ENCODE measurements at places on chromosomes 6 and 20.

DNA sequence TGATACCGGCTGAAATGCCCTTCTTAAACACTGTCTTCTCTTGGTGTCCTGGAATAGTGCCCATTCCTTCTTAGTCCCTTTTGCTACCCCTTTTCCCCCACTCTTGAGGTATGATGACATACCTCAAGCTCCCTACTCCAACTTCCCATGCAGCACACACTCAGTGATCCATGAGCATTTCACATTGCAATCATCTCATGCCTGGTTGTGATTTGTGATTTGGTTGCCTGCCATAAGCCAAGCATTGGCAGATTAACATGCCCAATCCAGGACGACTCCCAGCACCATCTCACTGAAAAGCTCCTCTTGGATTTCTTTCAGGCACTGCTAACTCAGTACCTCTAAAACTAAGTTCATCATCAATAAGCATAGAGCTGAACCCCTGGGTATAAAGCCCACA is 14.7 kb upstream of the PTPRA start:
- no peak for DNase-seq

- DNase-seq = no peak
Observed at GRCh38 chr6:44487002-44487401, 99.5 kb downstream of the CDC5L start.

DNA sequence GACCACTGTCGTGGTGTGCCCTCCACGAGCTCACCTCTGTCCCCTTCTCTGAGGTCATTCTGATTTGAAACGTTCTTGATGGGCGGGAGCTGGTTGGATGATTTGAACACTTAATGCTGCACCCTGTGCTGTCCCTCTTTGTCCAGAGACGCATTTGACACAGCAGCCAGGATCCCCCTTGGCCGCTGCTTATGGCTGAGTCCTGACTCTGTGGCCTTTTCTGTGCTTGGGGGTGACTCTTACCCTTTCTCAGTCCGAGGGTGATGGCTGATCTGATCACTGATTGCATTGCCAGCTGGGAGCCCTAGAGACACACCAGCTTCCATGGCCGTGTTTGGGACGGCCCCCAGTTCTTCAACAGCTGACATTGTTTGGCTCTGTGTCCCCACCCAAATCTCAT is 43.5 kb upstream of the FRMD1 start:
- no peak for DNase-seq

DNA sequence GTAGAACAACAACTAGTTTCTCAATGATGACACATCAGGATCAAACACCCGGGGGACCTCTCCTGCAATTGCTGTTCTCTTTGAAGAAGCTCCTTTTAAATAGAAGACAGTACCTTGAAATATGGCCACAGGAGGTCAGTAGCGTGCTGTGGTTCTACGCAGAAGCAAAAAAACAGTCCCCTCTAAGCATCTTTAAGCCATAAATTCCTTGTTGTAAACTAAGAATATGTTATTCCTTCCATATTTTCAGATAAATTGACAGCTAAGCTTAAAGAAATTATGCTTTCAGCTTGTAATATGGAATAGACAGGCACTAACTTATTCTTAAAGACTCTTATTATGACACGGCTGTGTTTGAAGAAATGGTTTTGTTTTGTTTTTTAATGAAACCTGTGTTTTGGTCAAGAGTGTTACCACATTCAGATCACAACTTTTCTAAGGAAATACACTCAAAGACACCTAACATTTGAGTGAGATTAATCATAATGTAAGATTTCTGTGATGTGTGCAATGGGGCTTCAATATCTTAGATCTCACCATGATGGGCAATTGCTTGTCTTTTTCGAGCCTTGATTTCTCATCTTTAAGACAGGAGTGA is 49.7 kb upstream of the IL20RA start:
- peak; percentile 55 for DNase-seq

DNA sequence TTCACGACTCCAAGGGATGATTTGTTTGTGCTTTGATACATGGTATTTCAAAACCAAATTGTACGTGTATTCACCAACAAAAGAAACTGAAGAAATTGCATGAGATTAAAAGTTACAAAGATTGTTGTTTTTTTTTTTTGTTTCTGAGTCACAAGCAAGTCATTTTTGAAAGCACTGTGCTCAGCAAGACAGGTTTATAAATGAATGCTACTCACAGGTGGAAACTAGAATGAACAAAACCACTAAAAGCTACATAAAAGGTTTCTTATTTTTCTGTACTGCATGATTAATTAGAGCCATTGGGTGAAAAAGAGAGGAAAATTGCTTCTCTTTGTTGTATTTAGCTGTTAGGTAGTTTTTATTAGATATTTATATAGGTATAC is 90.2 kb upstream of the RIPOR2 start:
- no peak for DNase-seq

DNA sequence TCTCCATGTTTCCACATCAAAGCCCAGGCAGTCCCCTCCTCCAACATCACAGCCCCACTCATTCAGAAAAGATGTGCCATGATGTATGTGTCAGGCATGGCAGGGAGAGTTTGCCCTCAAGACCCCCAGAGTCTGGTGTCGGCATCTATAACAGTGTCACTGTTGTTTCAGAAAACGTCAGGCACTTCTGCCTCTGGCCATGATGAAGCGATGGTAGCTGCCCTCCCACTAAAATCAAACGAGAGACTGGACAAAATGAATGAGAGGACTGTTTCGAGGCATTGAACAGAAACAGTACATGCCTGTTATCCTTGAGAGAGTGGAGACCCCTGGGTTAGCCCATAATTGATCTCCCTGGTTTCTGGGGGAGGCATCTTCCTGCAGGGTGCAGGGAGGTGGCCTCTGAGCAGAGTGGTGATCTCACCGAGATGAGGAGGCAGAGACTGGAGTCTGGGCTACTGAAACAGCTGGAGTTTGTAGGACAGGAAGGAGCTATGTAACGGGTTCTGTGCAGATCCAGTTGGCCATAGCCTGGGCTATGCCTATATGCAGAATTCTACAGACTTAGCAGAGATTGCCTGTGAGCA is 144.5 kb downstream of the SYCP2 start:
- DNase-seq = no peak

- DNase-seq = no peak
Observed at GRCh38 chr20:1185316-1185741, 548 bp upstream of the TMEM74B start.

DNA sequence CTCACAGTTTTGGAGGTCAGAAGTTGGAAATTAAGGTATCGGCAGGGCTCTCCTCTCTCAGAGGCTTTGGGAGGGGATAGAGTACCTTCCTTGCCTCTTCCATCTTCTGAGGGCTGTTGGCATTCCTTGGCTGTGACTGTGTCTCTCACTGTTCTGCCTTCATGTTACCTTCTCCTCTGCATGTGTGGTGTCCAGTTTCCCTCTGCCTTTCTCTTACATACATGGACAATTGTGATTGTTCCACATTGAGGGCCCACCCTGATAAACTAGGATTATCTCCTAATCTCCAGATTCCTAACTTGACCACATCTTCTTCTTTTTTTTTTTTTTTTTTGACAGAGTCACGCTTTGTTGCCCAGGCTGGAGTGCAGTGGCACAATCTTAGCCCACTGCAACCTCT is 72.1 kb upstream of the SPACA1 start:
- no peak for DNase-seq

- no peak for DNase-seq
Observed at GRCh38 chr6:125764121-125764671, 14.8 kb downstream of the HEY2 start.

GRCh38 chr6:34559651-34560365 is 3.7 kb upstream of the SPDEF start:
- DNase-seq = no peak

- no peak for DNase-seq
Observed at GRCh38 chr6:31763619-31763940, 1.1 kb downstream of the SAPCD1 start.

DNA sequence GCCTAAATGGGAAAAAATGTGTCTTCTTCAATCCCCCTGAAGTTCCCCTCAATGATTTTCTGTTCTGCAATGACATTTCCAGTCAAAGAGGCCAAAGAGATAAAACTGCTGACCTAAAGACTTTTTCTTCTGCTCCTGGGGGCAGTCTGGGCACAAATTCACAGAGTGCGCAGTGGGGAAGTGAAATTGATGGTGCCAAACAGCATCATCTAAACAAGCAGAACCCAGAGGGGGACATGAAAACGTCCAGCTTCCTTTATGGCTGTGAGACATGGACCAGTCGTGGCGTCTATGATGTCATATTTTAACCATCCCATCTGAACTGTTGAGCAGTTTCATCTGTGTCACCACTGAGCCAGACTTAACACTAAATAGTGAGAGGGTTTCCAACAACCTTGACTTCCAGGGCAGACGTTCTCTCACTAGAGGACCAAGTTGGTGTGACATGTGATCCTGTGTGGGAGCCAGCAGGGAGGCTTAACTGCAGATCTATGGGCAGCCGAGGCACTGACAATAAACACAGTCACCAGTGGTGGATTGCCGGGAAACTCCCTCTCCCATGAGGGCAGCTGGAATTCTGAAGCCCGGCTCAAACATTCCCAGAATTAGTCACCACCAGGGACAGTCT is 12.4 kb downstream of the SCML4 start:
- DNase-seq = no peak

DNA sequence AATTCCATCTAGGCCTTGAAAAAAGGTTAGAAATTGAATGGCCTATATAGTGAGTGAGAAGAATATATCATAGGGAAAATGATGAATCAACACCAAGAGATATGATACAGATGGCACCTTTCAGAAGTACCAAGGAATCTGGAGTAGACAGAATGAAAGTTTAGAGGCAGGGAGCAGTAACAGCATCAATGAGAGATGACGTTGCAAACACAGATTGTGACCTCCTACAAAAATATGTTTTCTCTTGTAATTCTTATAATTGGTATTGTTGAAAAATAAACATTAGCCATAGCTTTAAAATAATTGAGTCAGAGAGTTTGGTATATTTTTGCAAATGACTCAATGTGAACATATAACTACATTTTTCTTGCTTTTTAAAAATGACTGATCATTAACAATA is 1223.1 kb upstream of the GJE1 start:
- DNase-seq = no peak

GRCh38 chr6:149347067-149347466 is 29.6 kb downstream of the TAB2 start:
- DNase-seq = no peak

DNA sequence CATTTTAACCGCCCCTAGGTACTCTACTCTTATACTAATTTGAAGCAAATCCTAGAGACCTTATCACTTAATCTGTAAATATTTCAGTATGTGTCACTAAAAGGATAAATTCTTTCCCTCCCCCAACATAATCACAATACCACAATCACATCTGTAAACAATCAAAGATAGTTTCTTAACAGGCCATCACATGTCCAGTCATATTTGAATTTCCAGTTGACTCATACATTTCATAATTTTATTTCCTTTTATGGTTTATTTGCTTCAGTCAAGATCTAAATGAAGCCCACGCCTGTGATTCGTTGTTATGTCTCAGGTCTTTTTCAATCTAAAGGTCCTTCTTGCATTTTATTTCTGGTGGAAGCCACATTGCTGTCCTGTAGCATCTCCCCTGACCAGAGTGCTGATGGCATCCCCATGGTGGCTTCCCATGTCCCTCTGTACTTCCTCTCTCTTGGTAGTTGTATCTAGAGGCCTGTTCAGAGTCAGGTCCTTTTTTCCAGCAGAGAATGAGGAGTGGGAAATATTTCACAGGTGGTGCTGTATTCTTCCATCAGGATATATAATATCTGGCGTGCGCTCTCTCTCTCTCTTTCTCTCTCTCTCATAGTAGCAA is 128.6 kb upstream of the SLC22A23 start:
- no peak for DNase-seq

GRCh38 chr6:21946298-21946783 is 350.5 kb downstream of the PRL start:
- DNase-seq = no peak
